LoVo (cell line): ENCODE measurements at places on chromosomes 11 and 22.

DNA sequence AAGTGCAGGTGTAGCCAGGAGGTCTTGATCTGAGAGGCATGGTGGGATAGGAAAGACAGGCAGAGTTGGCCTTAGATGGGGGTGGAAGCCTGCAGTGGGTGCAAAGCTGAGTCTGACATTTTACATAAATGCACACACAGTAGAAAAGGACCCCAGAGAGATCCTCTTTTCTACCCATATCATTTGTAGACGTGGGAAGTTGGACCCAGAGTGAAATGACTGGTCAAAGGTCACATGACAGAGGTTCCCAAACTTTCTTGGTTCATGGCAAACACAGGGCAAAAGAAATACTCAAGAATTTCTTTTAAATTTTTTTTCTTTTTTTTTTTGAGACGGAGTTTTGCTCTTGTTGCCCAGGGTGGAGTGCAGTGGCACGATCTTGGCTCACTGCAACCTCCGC lies 6.2 kb upstream of the FOXRED2 start:
- no peak for DNase-seq

DNA sequence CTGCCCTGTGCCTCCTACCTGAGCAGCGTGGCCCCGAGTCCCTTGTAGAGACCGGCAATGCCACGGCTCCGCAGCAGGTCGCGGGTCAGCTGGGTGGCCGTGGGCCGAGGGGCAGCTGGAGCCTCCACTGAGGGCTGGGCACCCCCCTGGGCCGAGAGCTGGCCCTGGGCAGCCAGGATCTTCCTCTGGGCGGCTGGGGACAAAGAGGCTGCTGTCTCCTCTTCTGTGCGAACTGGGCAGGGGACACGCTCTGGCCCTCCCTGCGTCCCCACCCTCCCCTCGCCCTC lies 2.6 kb upstream of the CEND1 start:
- no peak for DNase-seq

DNA sequence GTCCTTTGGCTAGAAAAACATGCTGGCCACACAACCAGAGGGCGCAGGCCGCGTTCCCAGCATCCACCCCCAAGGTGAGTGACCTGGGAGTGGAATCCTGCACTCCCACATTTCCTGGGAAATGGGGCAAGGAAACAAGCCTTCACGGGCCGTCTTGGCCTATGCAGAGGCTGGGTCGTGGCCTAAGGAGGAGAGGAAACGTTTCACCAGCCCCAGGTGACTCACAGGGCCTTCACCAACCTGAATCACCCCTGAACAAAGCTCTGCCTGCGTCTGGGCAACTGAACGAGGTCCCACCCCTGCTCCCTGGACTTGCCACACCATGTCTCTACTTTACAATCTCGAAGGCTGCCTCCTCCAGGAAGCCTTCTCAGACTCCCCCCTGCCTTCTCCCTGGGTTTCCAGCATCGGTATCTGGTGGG lies 13.2 kb downstream of the MYH9 start:
- peak; percentile 85 for DNase-seq

DNA sequence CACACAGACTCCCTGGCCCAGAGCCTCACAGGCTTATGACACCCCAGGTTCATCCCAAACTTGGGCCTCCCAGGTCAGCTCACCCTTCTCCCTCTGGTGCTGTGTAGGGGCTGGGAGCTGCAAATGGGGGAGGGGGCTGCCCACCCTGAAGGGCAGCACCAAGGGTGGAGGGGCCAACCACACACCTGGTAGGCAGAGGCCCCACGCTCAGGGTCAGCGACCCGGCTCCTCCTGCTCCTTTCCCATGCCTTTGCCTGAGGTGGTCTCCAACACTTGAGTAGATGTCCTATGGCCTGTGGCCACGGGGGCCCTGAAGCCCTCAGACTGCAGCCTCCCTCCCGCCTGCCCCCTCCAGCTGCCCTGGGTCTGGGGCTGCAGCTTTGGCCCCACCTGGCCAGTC lies 3.4 kb downstream of the DGCR6 start:
- DNase-seq, result no peak

- DNase-seq, result peak; percentile 60
Observed at GRCh38 chr11:100632941-100633452, 54.1 kb upstream of the ARHGAP42 start.

DNA sequence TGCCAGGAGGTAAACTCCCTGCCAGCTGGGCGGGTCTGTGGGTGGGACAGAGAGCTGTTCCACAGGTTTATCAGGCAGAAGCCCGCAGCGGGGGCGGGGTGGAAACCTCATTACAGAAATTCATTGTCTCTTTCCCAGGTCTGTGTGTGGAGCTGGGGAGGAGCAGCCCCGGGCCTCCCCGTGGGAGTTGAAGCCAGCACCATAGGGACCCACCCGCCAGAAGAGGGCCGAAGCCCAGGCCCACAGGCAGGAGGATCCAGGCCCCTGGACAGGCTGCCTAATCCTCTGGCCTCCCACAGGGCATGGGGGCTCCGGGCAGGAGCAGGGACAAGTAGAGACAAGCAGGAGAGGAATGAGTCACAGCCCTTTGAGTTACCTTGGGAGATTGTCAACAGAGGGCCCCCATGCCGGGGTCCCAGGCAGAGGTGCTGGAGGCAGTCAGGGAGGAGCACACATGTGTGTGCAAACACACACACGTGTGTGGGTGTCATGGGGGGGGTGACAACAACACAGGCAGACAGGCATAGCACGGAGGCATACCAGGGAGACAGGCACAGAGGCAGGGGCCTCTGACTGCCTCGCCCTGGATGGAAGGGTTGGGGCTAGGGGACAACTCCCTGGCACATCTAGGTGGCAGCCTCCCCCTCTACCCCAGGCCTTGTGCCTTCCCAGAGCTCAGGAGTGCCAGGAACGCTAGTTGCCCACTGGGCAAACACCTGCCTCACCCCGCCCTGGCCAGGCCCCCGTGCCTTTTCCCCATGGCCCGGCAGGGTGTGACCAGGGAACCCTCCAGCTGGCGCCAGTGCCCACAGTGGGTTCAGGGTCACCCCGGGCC lies 1.4 kb downstream of the CDC42BPG start:
- peak; percentile 82 for DNase-seq

DNA sequence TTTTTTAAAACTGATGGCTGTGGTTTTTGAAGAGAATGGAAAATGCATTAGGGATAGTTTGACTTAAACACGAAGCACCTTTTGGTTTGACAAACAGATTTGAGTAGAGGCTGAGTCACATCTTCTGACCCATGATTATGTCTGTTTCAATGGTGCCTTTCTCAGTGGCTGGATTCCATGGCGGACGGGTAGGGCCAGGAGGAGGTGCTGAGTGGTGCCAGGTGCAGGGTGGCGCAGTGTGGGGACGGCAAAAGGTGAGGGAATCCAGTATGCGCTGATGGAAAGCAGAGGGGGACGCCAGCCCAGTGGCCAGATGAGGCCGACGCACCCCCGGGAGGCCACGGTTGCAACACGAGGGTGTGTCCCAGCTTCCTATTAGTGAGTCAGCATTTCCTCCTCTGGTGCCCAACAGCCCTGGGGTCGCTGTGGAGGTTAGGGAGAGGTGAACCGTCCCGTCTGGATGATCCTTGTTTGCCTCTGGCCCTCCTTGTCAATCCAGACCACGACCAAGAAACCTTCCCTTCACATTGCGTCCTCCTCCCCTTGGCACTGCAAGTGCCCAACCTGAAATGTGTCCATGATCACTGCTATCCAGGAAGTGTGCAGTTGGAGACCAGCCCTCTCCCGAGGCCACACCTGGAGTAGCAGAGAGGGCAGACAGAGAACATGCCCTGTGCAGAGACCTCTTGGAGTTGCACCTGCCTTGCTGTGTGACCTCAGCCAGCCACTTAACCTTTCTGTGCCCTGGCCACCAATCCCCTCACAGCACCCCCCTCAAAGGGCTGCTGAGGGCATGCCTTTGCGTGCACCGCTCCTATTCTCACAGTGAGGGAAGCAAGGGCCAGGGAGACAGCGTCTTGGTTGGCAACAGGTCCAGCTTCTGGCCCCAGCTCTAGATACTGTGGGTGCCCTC lies 32.5 kb upstream of the ATXN10 start:
- DNase-seq, result peak; percentile 79

GRCh38 chr22:29370537-29370936 lies 17.8 kb downstream of the AP1B1 start:
- DNase-seq, result no peak

- DNase-seq, result no peak
Observed at GRCh38 chr11:106624377-106624776, 393.9 kb downstream of the GUCY1A2 start.

DNA sequence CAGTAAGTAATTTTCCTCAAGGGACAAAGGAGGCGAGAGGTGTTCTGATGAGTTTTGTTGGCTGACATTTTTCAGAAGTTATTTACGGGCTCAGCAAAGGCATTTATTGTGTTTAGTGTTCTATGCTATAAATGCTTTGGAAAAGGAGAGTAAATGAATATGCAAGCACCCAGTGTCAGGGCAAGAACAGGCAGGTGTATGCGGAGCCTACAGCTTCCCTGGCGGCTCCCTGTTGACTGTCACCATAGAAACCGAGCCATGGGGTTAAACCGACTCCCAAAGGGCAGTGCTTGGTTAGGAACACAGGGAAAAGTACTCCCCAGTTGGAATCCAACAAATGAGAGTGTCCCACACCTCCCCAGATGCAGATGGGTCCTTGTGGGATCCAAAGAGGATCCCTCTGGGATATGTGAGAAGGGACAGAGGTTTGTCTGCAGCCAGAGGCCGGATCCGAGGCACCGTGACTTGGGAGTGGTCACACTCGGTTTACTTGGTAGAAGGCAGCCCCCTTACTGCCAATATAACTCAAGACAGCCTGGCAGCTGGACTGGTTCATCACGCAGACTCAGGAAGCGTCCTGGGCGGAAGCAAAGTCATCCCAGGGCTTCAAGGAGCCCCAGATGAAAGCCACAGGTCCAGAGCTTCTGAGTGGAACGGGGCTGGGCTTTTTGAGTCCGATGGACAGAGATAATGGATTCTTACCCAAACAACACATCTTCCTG lies 329.7 kb downstream of the CTTN start:
- no peak for DNase-seq

GRCh38 chr11:66475349-66476172 lies 4.7 kb upstream of the DPP3 start:
- DNase-seq, result no peak

DNA sequence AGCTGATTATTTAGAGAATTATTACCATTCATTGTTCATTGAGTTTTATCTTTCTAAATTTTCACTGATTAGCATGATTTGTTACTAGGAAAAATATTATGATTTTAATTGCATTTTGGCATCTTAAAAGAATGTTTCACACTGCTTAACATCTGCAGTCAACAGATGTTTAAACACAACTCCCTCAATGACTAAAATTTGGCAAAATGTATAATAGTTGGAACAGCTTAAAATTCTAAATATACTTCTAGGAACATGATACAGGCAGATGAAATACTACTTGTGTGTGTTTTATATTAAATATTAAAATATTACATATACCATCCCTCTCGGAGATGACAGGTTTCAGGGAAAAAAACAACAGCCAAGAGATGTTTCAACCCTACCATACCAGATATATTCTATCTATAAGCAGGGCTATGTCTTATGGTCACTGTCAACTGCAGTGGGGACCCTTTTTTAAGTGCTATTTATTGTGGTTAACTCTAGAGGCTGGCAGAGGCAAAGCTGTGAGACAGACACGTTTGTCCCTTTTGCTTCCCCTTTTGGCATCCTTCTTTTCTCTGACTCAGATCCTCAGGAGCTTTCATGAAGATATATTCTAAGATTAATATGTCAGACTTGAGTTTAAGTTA lies 81.9 kb downstream of the BDNF start:
- DNase-seq, result no peak

- no peak for DNase-seq
Observed at GRCh38 chr11:77142091-77142975, 14.3 kb downstream of the MYO7A start.

DNA sequence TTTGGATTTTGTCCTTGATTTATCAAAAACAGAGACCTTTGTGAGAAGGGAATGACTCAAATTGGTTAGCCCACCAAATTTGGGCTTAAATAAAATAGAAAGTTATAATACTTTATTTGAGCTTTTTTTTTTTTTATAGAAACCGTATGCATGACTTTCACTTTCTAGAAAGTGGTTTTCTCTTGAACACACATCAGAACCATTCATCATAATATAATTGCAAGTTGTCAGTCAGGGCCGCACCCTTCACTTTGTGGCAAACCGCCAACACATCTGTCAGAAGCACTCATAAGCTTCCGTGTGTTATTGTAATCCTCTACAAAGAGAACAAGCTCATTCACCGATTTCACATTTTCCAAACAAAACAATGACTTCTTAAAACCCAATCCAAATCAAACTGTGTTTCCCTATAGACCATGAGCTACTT lies 76.1 kb downstream of the SOX6 start:
- peak; percentile 63 for DNase-seq

- DNase-seq, result peak; percentile 48
Observed at GRCh38 chr11:130023204-130023603, 20.6 kb upstream of the PRDM10 start.

- no peak for DNase-seq
Observed at GRCh38 chr11:61482513-61482912, 26.0 kb upstream of the LRRC10B start.
